ENCODE measurements at places on chromosomes 1 and 21. TPM values are rescaled to one million over a fixed set of nuclear protein-coding genes. Genes with fewer than 3 reads are reported as not detected.

TMOD4 gene
- total RNA-seq, result 1.3 TPM

NR0B2 gene
- total RNA-seq, result not detected

AQP10 gene
- not detected for total RNA-seq

GRCh38 chr1:198754670-198755069 is 115.8 kb downstream of the PTPRC start:
- no peak for DNase-seq

GRCh38 chr1:225919906-225920305 is 4.1 kb downstream of the PYCR2 start:
- no peak for DNase-seq

GRCh38 chr1:29384496-29385015 is 148.2 kb downstream of the PTPRU start:
- no peak for DNase-seq

GRCh38 chr1:232986527-232986922 is 36.1 kb downstream of the NTPCR start:
- no peak for DNase-seq

DNA sequence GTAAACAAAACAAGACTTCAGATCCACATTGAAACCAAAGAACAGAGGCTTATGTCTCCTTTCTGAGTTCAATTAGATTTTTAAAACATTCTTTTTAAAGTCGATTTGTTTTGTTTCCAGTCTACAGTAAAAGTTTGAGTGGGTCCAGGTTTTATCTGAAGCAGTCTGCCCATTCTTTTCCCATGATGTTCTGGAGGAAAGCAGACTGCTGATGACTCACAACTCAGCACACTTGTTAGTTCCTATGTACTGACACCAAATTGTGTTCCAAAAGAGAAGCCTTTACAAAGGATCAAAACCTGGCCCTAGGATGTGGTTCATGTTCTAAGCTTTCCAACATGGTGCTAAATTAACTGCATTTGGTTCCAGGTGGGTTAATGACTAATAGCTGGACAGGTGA is 11.4 kb upstream of the CCN1 start:
- DNase-seq, result no peak

DNA sequence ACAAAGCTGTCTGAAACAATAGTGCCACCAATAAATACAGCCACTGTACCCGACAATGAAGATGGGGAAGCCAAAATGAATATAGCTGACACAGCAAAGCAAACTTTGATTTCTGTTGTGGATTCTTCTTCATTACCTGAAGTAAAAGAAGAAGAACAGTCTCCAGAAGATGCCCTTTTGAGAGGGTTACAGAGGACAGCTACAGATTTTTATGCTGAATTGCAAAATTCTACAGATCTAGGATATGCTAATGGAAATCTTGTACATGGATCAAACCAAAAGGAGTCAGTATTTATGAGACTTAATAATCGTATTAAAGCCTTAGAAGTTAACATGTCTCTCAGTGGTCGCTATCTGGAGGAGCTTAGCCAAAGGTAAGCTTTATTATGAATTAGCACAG is 56.6 kb downstream of the SUCO start:
- DNase-seq, result no peak

- no peak for DNase-seq
These were observed 199.5 kb downstream of the LRRIQ3 start for GRCh38 chr1:73998348-73998959.

DNA sequence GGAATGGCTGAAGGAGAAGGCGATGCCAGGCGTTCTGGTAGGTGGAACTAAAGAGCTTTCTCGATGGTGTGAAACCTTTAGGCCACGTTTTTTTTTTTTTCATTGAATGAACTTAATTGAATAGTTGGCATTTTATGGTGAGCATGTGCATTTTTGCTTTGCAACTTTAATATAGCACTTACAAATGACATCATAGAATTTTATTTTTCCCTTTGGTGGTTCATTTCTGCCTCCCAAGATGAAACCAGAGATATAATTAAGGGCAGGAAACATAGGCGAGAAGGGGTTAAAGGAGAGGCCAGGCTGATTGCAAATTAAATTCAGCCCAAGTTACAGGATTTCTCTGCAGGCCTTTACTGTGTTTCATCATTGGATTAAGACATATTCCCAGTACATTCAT is 85.5 kb upstream of the L1TD1 start:
- DNase-seq, result no peak

DNA sequence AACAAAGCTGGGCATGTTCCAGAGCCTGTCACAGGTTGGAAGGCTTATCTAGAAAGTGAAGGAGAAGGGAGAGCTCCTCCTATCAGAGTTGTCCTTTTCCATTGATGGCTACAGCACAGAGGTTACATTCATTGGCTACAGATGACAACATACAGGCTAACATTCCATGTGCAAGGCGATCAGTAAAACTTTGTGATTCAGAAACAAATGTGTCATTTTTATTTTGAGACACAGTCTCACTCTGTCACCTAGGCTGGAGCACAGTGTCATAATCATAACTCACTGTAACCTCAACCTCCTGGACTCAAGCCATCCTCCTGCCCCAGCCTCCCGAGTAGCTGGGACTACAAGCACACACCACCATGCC is 32.6 kb downstream of the TRIM67 start:
- DNase-seq, result no peak

- DNase-seq, result no peak
These were observed 17.3 kb upstream of the RASAL2 start for GRCh38 chr1:178076607-178077006.

DNA sequence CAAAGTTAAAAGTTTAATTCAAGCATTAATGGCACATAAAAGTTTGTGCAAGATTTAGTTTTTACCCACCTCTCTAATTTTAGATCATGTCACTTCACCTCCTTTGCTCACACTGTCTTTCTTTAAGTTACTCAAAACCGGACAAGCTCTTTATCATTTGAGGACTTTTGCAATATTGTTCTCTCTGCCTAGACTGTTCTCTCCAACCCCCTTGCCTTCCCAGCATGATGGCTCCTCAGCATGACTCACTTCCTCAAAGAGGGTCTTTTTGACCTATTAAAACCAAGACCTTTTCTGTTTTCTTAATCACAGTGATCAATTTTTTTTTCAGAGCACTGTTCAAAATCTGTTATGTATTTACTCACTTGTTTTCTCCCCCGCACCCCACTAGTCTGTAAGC is 61.3 kb downstream of the XKR8 start:
- no peak for DNase-seq

All from activated CD4-positive, alpha-beta T cell treated with anti-CD3 and anti-CD28 coated beads, Interleukin-2, amount 10 ng/mL, durations not matched to agents 24 days and 14 days (primary cell).